ENCODE measurements at places on chromosomes 11 and 22.

GRCh38 chr11:60221181-60221580, 21.8 kb downstream of the MS4A4E start:
- DNase-seq: no peak

- no peak for DNase-seq
These were observed 46.7 kb upstream of the PPARA start for GRCh38 chr22:46103664-46104063.

DNA sequence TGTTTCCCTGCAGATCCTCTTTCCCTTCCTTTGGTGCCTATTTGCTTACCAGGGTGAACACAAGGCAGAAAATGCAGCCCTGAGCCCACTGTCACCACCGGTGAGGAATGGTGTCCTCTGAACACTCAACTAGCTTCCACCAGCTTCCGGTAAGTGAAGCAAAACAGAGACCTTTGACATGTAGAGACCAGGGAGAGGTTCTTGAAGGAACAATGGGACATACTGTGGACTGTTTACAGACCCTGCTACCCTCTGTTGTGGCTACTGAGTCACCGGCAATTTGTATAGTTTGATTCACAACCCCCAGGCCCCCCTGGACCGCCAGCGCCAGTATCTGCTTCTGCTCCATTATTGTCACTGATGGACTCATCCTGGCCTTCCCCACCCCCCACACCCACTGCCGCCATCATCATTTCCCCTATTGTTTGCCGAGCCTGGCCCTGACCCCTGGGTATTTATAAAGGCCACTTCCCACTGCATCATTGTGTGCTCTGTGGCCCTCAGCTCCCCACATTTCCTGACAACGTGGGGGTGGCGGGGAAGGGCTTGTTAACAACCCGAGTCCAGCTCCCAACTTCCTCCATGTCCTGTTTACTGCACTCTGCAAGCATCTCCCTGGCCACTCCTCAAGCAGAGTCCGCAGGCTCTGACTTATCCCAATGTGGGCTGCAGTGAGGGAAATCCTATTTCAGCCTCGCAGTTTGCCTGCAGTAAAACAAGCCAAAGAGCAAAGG, 252.9 kb downstream of the ETS1 start:
- no peak for DNase-seq

GRCh38 chr11:17432002-17432401, 43.5 kb upstream of the KCNJ11 start:
- DNase-seq: peak; percentile 89

DNA sequence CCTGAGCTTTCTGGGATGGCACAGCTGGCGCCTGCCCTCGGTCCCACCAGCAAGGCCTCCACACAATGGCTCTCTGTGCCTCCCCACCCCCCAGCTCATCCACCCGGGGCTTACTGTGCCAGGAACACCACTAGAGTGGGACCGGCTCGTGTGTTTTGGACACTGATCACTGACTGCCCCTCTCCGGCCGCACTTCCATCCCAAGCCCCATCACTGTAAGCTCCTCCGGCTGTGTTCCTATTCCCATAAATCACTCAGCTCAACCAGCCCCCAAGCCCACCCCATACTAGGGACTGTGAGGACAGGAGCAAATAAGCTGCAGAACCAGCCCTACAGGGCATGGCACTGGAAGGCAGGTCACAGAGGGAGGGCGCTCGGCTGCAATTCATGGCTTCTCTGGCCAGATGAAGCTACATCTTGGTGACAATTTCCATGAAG, 7.3 kb downstream of the APBB1 start:
- DNase-seq: no peak

GRCh38 chr22:20840646-20841371, 17.8 kb downstream of the PI4KA start:
- DNase-seq: no peak

GRCh38 chr22:47111626-47112581, 349.5 kb downstream of the TBC1D22A start:
- no peak for DNase-seq

GRCh38 chr11:113248702-113249490, 65.5 kb upstream of the TTC12 start:
- DNase-seq: no peak

- no peak for DNase-seq
These were observed 30.0 kb downstream of the PRR14L start for GRCh38 chr22:31719850-31720471.

GRCh38 chr11:69295995-69296889, 2.3 kb downstream of the MYEOV start:
- DNase-seq: no peak

DNA sequence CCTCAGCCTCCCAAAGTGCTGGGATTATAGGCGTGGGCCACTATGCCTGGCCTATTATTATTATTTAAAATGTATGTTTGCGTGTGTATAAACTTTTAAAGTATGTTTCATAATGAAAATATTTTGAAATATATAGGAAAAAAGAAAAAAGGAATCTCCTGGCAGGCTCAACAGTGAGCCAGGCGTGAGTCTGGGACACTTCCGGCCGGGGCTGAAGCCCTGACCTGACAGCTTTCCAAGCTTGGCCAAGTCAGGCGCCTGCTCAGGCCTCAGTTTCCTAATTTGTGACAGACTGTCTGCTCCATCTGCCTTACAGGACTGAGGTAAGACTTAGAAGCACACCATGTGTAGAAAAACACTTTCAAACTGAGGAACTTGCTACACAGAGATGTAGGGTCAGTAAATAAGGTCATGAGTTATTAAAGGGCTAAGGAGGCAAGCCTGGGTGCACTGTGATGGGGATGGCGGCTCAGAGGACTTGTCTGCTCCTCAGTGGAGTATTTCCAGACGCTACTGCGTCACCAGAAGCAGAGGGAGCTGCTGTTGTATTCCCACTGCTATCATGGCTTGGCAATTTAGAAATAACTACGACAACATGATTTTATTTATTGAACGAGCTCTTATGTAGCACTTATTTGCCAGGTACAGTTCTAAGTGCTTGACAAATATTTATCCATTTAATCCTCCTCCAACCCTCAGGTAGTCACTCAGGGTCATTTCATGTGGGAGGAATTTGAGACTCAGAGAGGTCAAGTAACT, 100.1 kb downstream of the PRR5L start:
- DNase-seq: no peak

- no peak for DNase-seq
These were observed 82.2 kb downstream of the BUD13 start for GRCh38 chr11:116690611-116691010.

- no peak for DNase-seq
These were observed 62.4 kb downstream of the MYH9 start for GRCh38 chr22:36325154-36326031.

DNA sequence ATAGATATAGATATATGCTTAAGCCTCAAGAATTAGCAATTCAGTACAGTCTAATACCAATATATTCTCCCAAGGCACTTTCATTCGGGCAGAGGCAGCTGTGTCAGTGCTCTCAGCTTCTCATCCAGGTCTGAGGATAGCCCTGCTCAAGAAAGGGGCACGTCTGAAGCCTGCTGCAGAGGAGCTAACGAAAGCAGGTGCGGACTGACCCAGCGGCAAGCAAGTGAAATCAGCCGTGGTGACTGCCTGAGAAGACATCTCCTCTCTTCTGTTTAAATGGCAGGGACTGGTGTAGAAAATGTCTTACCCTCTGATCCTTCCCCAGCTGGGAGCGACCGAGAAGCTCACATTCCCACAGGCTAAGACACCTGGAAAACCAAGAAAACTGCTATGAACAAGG, 468.6 kb downstream of the BRD1 start:
- no peak for DNase-seq

DNA sequence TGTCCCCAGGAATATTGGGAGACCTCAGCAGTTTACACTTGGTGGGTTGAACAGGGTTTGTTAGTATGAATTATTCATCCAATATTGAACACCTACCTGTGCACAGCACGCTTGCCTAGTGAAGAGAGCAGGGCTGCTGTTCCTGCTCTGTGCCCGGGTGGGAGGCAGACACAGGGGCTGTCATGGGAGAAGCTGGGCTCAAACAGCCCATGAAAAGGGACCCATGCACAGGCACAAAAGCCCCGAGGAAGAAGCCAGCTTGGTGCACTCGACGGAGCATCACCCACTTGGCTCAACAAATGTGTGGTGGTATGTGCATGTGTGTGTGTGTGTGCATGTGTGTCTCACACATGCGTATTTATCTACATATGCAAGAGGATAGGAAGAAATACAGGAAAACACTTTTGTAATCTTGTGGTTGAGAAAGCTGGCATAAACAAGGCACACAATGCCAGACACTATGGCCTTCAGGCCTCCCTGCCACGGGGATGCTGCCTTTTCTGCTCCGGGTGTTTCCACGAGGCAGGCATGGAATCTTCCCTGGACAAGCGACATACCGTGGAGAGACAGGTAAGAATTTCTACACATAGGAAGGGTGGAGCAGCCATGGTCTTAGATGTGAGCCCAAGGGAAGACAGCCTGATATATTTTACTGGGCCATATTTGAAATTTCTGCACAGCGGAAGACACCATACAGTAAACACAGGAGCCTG, 5.0 kb upstream of the APOBEC3A start:
- DNase-seq: no peak

- no peak for DNase-seq
These were observed 644 bp upstream of the NAALAD2 start for GRCh38 chr11:90133560-90134477.

DNA sequence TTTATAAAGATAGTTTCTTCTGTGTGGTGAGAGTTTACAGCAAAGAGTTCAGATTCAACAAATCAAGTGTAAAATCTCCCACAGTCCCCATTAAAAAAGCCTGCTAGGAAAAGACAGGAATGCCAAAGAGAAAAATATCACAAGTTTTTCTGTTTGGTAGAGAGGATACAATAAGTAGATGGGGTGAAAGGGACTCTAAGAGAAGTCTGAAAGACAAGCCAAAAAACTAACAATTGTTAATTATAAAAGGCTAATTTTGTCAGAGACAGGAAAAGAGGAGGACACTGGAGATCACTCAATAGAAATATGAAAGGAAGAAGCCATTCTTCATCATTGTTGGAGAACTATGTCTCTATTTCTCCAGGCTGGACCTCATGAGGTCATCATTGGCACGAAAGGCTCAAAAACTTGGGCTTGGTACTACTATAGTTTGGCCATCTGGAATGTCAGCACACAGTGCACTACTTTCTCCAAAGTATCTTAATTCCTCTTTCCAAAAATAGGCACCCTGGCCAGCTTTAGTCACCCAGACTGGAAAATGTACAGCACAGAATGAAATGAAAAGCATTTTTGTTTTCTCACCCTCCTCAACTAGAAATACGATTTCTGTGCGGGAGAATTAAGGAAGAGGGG, 531 bp upstream of the SOX6 start:
- no peak for DNase-seq

- DNase-seq: no peak
These were observed 2.4 kb downstream of the RTL6 start for GRCh38 chr22:44495629-44496028.

DNA sequence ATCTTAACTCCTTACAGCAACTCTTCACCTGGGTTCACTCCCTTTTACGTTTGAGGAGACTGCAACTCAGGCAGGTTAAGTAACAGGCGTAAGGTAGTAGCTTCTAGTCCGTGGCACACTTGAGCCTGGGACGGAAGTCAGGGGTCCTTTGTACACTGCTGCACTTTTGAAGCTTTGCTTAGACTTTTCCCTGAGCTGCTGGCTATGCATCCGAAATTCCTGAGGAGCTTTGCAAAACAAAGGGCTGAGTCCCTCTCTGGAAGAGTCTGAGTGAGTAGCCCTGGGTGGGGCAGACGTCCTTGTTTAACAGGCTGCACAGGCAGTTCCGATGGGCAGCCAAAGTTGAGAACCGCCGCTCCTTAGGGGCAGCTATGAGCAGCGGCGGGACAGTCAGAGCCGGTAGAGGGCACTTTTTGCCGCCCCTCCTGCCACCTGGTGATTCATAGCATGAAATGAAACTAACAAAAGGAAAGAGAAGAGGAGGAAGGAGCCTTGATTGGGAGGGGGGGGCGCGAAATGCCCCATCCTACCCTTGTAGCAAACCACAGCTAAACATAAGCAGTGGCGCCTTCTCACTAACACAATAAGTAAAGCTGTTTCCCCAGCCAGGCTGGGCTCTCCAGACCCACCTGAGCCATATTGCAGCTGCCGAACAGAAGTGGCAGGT, 1.4 kb downstream of the TMEM109 start:
- DNase-seq: no peak

GRCh38 chr11:71381781-71382505, 66.2 kb downstream of the DHCR7 start:
- no peak for DNase-seq

DNA sequence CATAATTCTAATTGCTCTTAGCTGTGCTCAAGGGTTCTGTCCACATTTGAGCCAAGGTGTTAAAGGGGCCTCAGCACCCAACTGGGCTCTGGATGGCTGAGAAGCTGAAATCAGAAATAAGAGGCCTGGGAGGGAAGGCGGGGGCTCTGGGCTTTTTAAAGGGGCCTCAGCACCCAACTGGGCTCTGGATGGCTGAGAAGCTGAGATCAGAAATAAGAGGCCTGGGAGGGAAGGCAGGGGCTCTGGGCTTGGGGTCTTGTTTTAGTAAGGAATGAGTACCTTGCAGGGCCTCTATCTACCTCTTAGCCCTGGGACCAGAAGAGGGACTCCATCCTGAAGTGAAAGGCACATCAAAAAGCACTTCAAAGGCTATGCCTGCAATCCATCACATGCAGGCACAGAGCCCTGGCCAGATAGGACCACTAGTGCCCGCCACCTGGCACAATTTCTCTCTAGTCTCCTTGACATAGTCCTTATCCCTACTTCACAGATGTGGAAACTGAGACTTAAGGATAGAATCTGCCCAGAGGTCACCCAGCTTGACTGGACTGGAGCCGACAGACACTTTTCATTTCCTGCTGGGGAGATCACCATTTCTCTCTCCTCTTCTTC, 35.6 kb downstream of the DKK3 start:
- no peak for DNase-seq

DNA sequence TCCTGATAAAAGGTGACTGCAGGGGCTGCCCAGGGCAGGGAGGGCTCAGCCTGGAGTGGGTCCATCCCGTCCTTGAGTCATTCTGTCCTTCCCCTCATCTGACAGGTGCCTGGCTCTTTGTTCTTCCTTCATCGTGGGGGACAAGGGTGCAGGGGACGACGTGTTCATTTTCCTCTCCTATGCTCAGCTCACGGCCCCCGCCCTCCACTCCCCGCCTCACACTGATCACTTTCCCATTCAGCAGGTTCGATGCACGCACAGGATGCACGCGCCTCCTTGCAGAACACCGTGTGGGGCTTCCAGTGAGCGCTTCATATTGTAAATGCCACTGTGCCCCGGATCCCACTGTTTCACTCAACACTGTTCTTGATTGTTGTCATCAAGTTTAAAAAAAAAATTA, 32.7 kb upstream of the SHANK2 start:
- DNase-seq: no peak

GRCh38 chr11:10490398-10491241, 35.6 kb downstream of the AMPD3 start:
- no peak for DNase-seq

DNA sequence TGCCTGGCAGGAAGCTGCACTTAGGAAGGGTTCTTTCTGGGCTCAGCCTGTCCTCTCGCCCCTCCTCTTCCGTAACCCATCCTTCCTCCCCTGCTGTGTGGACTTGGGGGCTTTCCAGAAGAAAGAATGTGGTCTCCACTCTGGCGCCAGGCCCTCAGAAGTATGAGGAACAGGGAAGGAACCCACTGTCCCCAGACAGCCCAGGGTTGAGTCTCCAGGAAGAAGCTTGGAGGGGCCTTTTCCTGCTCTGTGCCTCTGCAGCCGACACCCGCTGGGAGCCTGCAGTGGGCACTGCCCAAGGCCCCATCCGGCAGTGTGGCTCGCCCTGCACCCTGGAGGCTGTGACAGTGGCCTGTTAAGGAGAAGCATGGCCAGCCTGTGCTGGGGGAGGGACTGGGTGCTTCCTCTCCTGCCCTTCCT, 112.6 kb downstream of the ST3GAL4 start:
- no peak for DNase-seq

- DNase-seq: no peak
These were observed 16.7 kb upstream of the ARHGAP32 start for GRCh38 chr11:129208863-129209262.
